Fibroblast of villous mesenchyme (primary cell): ENCODE measurements at places on chromosomes 5 and 9.

GRCh38 chr5:83741571-83741970 lies 20.9 kb upstream of the HAPLN1 start:
- no peak for DNase-seq

DNA sequence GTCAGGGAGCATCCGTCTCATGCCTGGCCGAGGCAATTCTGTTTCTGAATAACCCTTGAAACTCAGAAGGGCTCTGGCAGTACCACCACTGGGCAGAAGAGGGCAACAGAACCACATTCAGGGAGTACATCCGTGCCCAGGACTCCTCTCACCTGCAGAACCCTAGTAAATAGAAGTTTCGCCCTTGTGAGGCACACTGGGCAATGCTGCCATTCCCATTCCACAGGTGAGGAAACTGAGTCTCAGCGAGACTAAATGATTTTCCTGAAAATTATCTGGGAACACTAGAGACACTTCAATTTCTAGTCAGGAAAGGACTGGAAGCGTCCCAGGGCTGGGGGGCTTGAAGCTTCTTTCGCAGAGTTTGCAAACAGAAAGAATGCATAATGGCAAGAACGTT lies 74.7 kb downstream of the FGF1 start:
- peak; percentile 71 for DNase-seq

- peak; percentile 5 for DNase-seq
These were observed 195.6 kb downstream of the KIAA0825 start for GRCh38 chr5:94422812-94423211.

- DNase-seq = peak; percentile 22
These were observed 7.3 kb downstream of the SH3RF2 start for GRCh38 chr5:145943674-145944121.

DNA sequence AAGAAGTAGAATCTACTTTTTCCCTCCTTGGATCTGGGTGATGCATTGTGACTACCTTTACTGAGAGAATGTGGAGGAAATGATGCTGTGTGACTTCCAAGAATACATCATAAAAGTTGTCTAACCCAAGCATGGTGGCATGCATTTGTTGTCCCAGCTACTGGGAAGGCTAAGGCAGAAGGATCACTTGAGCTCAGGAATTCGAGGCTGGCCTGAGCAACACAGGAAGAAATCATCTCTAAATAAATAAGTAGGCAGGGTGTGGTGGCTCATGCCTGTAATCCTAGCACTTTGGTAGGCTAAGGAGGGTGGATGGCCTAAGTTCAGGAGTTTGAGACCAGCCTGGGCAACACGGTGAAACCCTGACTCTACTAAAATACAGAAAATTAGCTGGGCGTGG lies 143.2 kb upstream of the VLDLR start:
- no peak for DNase-seq

DNA sequence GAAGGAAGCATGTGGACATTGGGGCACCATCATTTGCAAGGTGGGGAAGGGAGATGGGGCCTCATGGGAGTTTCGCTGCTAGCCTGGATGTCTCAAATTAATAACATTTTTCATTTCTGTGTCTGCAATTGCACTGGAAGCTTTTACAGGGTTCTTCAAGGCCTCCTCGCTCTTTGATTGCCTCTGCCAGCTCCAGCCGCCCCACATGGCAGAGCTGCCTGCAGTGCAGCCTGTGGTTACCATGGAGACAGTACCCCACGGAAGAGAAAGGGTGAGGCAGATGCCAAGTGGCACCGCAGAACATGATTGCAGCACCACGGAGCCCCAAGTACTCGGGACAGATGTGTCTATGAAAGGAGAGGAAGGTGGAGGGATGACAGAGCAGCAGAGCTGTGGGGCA lies 25.4 kb downstream of the CTNND2 start:
- no peak for DNase-seq

- DNase-seq = peak; percentile 69
These were observed 16.2 kb downstream of the PRKAA1 start for GRCh38 chr5:40781843-40782409.

- no peak for DNase-seq
These were observed 729.8 kb downstream of the EFNA5 start for GRCh38 chr5:106940986-106941385.

- DNase-seq = no peak
These were observed 45.2 kb downstream of the PAX5 start for GRCh38 chr9:36988848-36989247.

- no peak for DNase-seq
These were observed 5.8 kb upstream of the PLPP1 start for GRCh38 chr5:55540525-55540924.

DNA sequence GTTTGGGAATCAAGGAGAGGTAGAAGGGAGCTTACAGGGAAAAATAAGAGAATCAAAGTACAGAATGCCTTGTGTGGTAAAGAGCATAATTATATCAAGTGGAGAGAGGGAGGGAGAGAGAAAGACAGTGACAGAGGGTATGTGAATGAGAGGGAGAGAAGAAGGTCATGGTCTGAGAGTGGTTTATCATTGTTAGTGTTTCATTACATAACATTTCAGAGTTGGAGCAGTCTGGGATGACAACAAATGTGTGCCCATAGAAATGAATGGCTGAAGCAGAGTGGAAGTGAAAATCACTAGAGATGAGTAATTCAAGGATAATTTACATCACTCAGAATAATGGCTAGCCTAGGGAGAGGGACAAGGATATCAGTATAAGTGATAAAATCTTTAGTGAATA lies 799.2 kb downstream of the TLE1 start:
- no peak for DNase-seq

- no peak for DNase-seq
These were observed 45.2 kb downstream of the UBE2QL1 start for GRCh38 chr5:6493681-6494454.

DNA sequence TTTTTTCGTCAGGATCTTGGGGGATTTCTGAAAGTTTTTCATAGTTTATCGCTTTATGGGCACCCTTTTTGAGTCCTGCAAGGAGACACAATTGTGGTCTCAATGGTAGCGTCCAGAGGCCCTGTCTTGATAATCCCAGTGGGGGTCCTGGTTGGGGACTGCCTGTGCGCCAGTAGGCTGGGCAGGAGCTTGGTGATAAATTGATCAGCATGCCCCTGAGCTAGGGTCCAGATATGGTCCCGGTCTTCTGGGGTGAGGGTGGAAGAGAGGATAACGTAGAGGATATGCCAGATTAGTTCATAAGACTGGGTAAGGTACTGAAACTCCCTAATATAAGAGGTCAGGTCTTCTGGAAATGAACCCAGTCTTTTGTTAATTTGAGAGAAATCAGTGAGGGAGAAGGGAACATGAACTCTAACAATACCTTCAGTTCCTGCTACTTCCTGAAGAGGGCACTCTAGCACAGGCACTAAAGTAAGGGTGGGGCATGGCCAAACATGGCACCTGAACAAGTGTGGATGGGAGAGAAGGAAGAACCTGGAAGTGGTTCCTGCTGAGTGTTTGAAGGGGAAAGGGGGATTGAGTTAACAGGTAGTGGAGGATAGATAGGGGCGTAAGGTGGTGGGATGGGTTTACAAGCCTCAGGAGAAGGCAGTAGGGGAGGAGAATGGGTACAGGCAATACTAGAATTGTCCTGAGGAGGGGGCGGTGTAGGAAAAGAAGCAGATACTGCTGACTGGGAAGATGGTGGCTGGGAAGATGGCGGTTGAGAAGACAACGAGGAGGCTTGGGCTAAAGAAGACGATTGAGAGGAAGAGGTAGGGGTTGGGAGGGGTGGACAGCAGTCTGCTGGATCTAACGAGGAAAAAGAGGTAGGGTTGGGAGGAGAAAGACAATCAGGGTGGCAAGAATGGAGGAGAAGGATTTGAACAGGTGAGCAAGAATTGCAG lies 33.8 kb upstream of the ANXA2R start:
- peak; percentile 44 for DNase-seq

DNA sequence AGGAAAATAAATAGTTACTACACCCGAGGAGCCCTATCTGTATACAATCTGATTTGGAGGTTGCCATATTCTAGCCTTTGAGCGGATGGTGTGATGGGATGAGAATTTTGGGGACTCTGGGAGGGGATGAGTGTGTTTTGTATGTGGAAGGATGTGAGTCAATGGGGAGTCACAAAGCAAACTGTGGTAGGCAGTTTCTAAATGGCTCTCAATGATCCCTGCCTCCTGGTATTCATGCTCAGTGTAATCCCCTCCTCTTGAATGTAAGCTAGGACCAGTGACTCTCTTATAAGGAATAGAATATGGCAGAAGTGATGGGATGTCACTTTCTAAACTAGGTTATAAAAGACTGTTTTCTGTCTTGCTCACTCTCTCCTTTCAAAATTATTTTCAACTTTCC lies 205.7 kb upstream of the RIOK2 start:
- DNase-seq = no peak

GRCh38 chr5:127223256-127223974 lies 67.2 kb upstream of the MEGF10 start:
- DNase-seq = no peak

- DNase-seq = no peak
These were observed 7.8 kb downstream of the NOTCH1 start for GRCh38 chr9:136537896-136538598.

GRCh38 chr5:180960209-180960608 lies 28.4 kb upstream of the BTNL3 start:
- DNase-seq = no peak

DNA sequence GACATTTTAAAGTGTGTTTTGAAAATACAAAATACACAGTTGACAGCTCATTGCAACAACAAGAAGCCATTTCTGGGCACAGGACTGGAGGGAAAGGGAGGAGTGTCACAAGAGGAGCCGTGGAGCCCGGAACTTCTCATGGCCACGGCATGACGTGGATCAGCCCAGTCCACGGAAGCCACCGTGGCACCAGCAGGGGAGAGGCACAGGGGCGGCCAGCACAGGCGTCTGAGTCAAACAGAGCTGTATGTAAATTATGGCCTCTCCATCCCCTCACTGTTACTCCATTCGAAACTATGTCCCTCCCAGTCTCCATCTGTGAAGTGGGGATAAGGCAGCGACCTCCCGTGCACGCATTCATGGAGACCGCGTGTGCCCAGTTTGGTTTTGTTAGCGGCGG lies 165.6 kb upstream of the IRX2 start:
- DNase-seq = no peak
